NAMALWA (cell line): ENCODE measurements at places on chromosomes 11 and 22.

DNA sequence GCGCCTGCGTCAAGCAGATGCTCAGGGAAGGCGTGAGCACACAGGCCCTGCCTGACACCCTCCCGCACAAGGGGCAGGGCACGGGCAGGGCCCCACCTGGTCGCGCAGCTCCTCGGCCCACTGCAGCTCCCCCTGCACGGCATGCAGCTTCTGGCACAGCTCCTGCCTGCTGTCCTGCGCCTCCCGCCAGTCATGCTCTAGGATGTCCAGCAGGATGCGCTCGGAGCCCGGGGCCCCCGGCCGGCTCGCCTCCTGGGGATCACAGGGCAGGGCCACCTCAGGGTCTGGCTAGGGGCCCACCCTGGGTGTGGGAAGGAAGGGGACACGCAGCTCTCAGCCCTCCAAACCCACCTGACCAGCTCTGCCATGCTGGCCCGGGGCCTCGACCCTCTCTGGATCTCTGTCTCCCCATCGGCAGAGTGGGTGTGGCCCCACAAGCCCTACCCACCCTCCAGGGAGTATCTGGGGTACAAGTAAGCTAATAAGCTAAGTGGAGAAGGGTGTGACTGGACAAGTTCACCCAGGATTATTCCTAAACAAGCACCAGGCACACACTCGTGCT is 10.7 kb downstream of the CARD10 start:
- DNase-seq, result no peak

DNA sequence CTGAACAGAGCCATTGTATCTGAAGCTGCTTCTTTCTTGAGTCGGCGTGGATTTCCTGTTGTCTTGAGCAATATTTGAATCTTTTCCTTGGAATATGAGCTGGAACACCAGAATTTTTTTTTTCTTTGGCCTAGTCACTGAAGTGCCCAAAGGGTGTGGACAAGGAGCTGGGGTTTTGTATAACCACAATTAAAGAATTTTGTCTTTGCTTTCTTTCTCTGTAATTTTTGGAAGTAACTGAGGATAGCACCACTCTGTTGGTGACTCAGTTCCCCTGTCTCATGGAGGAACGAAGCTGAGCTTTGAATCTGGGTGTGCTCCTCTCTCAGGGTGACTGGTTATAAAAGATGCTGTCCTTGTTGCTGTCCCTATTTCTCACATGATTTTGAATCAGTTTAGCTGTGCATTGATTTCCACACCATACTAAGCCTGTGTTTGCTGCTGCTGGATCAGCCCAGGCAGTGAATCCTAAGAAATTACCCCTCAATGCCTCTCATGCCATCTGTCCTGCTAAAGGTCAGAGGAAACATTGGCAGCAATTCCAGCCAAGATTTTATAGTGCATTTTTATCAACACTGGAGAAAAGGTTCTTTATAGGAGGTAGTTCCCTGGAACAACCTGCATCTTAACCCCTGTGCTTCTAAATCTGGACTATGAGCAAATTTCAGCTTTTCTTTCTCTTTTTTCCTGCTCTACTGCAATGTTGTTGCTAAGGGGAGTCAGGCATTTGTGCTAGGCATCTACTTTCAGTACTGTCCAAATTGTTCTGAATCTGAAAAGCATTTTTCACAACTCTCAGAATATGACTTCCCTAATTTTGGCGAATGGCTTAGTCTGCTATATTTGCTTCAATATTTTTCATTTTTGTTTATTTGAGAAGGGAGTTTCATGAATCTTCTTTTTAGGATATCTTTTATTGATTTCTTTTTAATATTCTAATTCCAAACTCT is 540.8 kb downstream of the SOX6 start:
- no peak for DNase-seq

DNA sequence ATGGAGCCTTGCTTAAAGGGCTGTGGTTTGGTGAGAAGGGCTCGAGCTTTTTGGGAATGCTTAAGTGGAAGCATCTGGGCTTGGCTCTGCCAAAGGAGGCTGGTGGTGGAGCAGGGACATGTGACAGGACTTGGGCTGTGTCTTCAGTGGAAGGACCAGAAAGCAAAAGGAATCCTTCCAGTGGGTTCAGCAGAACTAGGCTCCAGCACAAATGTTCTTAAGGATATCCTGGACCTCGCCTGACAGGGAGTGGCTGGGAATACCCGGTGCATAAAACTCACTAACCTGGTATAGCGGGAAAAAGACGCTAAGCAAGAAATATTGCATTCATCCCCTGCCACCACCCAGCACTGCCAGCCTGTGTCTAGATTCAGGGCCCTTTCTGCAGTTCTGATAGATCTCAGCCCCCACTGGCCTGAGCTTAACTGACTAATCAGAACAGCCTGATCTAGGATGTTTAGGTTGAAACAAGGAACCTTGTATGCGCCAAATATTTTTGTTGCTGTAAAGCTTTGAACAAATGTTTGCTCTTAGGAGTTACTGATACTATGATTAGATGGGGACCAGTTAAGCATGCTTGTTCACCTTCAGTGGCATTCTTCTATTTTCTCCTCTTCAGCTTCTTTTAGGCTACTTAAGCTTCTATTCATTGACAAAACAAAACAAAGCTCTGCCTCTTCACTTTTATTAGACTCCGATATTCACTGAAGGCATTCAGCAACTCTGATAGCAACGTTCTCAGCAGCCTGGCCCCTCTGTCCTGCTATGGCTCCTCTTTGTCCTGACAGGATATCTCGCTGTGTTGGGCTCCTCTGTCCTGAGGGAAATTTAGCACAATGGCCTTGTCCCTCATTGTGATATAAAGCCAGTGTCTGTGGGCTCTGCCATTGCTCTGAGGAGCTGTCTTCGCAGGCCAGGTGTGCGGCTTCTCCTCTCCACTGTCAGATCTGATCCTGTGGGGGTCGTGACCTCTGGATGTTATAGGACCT is 25.0 kb downstream of the PPFIBP2 start:
- no peak for DNase-seq

GRCh38 chr11:28090052-28090749 is 17.8 kb downstream of the KIF18A start:
- no peak for DNase-seq

GRCh38 chr11:111012491-111012890 is 233.0 kb upstream of the POU2AF2 start:
- DNase-seq, result no peak

GRCh38 chr11:62573006-62573591 is 592 bp downstream of the EEF1G start:
- DNase-seq, result peak; percentile 53

DNA sequence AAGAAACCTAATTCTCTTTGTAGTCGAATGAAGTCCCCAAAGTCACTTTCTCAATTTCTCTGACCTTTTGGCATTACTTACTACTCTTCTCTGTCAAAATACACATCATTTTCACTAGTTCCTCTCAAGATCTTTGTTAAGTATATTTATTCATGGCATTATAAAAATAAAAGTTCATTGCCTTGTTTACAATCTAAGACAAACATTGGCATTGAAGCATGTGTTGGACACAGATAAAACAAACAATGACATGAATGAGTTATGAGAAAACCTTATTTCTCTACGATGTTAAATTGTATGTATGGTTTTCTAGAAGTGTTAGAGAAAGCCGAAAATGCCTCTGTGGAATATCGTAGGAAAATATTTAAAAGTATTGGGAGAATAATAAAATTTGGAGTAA is 8.6 kb upstream of the OR51G1 start:
- no peak for DNase-seq

- no peak for DNase-seq
Observed at GRCh38 chr22:38028344-38029130, 28.7 kb upstream of the PICK1 start.

- no peak for DNase-seq
Observed at GRCh38 chr11:64622681-64623080, 31.7 kb downstream of the SLC22A12 start.

DNA sequence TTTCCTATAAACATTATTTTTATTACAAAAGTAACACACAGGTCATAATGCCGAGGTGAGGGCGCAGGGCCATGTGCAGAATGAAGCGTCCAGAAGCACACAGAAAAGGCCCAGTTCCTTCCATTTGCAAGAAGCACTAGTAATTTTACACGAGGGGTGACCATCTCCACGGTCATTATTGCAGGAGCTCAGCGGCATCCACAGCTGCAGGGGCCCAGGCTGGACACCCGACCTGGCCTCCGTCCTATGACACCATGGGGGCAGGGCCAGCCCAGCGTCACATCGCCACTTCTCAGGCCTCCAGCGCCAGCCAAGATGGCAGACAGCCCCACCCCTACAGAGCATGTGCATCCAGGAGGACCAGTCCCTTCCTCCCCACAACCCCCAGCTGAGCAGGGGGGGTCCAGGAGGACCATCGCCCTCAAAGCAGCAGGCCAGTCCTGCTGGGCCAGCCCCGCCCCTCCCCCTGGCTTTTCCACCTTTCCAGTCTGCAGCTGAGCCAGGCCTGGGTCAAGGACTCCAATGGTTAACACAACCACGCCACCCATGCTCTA is 3.5 kb downstream of the IGF2 start:
- DNase-seq, result no peak

DNA sequence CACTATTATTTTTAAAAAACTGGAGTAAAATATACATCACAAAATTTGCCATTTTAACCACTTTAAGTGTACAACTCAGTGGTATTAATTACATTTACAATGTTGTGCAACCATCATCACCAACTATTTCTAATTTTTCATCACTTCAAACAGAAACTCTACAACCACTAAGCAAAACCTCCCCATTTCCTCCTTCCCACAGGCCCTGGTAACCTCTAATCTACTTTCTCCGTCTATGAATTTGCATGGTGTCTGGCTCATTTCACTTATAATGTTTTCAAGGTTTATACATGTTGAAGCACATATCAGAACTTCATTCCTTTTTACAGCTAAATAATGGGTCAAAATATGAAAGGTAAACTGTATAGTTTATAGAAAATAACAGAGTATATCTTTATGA is 24.4 kb downstream of the DDI1 start:
- DNase-seq, result peak; percentile 10

DNA sequence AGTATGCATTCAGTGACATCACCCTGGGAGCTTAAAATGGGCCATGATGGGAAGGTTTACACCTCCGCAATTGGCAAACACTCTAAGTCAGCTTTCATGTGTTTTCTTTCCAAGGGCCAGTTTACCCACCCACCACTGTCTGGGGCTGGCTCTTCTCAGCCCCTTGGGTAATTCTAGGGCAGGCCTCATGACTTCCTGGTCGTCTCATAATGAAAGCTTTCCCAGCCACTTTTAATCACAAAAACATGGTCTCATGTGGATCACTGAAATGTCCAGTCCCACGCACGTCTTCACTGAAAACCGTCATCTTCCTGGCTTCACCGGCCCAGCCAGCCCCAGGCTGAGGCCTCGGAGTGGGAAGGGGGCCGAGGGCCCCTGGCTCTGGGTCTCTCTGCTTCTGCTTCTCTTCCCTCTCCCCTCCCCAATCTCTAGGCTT is 58.5 kb upstream of the ANO1 start:
- DNase-seq, result no peak

DNA sequence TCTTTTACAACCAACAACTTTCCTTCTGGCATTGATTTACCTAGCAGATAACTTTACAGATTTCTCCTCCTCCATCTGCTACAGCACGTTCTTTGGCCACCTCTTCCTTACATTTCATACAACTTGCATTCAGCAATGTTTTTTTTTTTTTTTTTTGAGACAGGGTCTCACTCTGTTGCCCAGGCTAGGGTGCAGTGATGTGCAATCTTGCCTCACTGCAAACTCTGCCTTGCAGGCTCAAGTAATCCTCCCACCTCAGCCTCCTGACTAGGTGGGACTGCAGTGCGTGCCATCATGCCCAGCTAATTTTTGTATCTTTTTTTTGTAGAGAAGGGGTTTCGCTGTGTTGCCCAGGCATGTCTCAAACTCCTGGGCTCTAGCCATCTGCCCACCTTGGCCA is 6.5 kb downstream of the PDE3B start:
- DNase-seq, result no peak

- peak; percentile 71 for DNase-seq
Observed at GRCh38 chr22:43273902-43274484, 69.2 kb downstream of the SCUBE1 start.

GRCh38 chr11:84234011-84234410 is 947.8 kb upstream of the CCDC90B start:
- no peak for DNase-seq

- DNase-seq, result no peak
Observed at GRCh38 chr22:39177791-39178190, 25.3 kb upstream of the CBX7 start.

DNA sequence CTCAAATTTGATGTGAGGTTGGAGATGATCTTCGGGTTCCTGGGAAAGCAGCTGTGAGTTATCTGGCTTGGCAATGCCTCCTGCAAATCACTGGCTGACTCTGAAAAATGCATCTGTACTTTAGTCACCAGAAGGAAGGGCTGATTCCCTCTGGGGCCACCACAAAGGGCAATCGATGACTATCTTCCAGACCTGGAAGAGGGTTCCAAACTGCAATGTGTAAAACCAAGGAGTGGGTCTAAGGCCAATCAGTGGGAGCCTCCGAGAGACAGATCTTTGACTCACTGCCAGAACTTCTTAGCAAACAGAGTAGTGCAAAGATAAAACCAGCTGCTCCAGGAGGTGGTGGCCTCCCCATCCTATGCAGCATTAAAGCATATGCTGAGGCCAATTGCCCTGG is 29.1 kb upstream of the PAK1 start:
- DNase-seq, result no peak

DNA sequence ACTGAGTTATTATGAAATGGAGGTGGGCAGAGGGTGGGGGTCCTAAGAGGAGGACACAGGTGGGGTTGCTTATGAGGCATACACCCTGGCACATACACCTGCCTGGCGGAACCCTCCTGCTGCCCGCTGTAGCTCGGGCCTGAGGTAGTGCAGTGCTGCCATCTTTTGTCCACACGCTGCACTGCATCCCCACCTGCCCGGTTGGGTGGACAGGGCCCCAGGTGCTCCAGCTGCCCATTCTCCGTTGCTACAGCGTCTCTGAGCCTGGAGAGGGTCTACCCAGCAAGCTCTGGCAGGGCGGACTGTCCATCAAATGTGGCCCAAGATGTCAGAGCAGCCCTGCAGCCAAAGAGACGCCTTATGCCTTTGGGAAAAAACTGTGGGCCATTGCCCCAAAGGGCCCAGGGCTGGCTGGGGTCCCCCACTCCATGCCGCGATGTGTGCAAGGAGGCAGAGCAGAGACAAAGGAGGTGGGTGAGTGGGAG is 131.2 kb downstream of the BUD13 start:
- DNase-seq, result peak; percentile 45

DNA sequence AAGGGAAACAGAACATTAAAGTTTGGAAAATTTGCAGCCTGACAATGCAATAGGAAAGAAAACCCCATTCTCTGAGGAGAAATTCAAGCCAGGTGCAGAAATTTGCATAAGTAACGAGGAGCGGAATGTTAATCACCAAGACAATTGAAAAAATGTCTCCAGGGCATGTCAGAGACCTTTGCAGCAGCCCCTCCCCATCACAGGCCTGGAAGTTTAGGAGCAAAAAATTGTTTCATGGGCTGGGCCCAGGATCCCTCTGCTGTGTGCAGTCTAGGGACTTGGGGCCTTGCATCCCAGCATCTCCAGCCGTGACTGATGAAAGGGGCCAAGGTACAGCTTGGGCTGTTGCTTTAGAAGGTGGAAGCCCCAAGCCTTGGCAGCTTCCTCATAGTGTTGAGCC is 780.2 kb downstream of the LRRC4C start:
- no peak for DNase-seq
